ENCODE measurements at places on chromosomes 5 and 9.

GRCh38 chr5:127567026-127567768, 49.8 kb downstream of the PRRC1 start:
- DNase-seq: no peak

DNA sequence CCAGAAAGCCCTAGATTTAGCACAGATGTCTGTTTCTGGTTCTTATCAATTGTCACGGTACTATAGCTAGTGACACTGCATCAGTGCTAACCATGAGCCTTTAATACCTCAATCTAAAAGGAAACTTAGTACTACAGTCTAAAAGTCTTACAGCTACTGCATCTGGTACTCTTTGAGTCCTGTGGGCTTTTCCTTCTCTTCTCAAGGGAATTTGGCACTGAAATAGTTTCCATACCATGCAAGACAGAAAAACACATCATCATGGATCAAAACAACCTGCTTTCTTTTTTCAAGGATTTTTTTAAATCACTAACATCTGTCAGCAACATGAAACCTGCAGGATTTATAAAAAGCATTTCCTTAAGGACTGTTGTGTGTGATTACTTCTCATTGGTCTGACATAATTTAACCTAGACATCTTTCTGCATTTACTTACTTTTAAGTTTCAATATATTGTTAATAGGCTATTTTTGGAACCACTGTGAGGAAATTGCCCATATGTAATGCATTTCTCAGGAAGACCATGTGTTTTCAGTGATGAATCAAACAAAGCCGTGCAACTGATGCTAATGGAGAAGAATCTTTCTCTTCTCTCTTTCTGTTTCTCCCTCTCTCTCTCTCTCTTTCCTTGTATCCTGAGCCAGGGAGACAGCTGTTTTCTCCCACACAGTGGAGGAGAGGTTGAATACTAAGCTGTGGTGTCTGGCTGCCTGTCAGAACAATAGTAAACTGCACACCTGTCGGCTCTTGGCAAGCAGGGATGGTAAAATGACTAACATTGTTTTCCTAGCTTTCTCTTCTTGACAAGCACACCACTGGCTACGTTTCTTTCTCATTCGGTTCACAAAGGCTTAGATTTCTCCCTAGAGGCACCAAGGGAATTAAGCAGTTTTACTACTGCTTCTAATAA, 273.4 kb downstream of the CSNK1G3 start:
- no peak for DNase-seq

DNA sequence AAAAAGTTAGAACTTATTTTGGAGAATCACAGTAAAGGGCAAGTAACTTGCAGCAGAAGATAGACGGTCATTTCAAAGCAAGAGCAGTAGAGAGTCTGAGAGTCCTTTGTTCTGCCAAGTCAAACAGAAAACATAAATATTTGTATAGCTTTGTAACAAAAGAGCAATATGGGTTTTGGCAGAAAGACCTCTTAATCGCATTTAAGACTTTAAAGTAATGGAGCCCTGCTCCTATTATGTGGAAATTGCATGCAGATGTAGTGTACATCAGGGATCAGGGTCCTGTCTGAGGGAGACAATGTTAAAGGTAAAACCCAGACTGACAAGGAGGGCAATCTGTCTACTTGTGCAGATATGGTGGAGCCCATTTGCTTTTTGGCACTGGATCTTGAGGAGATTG, 87.2 kb downstream of the PGM5 start:
- no peak for DNase-seq

GRCh38 chr5:171342362-171343111, 33.5 kb downstream of the TLX3 start:
- peak; percentile 82 for DNase-seq

DNA sequence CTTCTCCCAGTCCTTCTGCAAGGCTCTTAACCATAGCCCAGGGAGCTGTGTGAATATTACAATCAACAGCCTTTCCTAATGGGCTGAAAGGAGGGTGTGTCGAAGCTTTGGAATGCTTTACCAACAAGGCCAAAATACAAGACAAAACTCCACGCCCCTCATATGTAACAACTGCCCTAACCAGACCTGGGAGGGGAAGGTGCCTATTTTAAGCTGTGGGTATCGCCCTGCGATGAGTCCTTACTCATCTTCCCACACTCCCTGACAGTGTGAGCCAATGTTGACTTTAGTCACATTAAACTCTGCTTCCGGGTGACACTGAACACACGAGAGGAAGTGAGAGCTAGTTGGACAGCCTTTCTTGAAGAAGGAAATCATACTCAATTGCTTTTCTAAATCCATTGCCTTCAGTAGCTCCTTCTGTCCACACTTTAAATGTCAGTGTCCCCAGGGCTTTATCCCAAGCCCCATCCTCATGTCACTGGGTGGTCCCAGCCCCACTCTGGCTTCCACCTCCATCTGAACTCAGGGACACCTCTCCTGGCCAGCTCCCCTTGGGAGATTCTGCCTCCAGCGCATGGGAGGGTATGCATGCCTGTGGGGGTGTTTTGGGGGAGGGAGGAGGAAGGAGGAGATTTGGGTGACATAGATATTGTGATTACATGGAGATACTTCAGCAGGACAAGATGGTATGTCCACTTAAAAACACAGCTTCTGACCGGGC, 6.5 kb upstream of the TBC1D9B start:
- no peak for DNase-seq

- DNase-seq: no peak
These were observed 193.1 kb downstream of the HSD17B3 start for GRCh38 chr9:96108691-96109380.

All from endodermal cell (in vitro differentiated cells).